ENCODE measurements at places on chromosomes 7 and 10. TPM values are rescaled to one million over a fixed set of nuclear protein-coding genes. Genes with fewer than 3 reads are reported as not detected.

DNA sequence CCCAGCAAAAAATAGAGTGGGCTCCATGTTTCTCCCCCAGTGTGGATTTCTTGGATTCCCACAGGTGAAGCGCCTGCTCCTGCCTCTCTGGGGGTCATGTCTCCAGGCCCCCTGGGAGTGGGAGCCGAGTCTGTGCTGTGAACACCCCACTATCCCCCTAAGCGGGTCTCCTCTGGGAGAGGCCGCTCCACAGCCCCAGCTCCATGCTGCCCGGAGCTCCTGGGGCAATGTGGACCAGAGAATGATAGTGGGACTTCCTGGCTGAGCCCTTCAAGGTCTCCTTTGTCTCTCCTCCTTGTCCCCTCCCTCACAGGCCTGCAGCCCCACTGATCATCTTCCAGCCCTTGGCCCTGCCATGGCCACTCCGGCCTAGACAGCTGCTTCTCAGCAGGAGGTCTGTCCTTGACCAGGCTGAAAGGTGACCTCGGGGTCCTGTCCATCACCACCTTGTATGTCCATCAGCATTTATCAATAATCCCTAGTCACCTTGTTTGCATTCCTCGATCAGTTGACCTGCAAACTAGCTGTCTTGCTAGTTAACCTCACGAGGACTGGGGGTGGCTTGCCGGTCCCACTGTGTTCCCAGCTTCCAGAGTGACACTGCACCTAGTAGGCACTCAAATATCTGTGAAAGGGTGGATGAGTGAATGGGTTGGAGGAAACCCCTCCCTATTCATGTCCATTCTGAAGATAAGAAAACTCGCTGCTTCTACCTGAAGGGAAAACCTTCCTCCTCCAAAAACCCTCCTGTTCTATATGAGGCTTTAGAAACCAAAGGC is 776 bp upstream of the CALML3 start:
- DNase-seq = no peak
- H3K4me1 ChIP-seq = no peaks in the 10 kb centered on the region
- no peaks in the 10 kb centered on the region for H3K27me3 ChIP-seq
- H3K36me3 ChIP-seq = no peaks in the 10 kb centered on the region
- no peak overlapping the region for H3K4me3 ChIP-seq

DNA sequence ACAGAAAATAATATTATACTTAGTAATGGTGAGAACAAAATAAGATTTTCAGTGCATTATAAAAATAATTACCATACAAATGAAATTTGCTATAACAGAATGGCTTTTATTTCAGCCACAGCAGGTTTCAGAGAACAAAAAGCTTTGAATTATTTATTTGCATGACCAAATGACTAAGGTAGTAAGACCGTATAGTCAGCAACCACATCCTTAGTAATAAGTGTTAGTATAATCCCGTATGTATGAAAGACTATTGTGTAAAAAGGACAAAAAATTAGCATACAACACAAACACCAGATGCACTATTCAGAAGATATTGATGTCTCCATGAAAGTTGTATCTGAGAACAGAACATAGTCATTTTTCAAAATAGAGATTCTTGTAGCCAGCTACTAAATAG is 12.2 kb downstream of the PDZD8 start:
- no peaks in the 10 kb centered on the region for H3K4me1 ChIP-seq
- DNase-seq = no peak
- no peak overlapping the region for H3K4me3 ChIP-seq
- no peak overlapping the region for H3K27ac ChIP-seq

NEBL gene
- total RNA-seq = 1.5 TPM

- H3K27ac ChIP-seq = no peak overlapping the region
- H3K4me3 ChIP-seq = no peak overlapping the region
- no peaks in the 10 kb centered on the region for H3K4me1 ChIP-seq
- H3K27me3 ChIP-seq = no peaks in the 10 kb centered on the region
- H3K36me3 ChIP-seq = no peaks in the 10 kb centered on the region
Measured at GRCh38 chr10:132865851-132866600, 76.3 kb downstream of the CFAP46 start.

TMEM236 gene
- total RNA-seq = 0.20 TPM

- no peak overlapping the region for H3K27ac ChIP-seq
- no peaks in the 10 kb centered on the region for H3K27me3 ChIP-seq
- H3K4me3 ChIP-seq = no peak overlapping the region
- H3K36me3 ChIP-seq = peaks cover 2% of the 10 kb centered on the region
Measured at GRCh38 chr7:19705663-19706062, 3.2 kb downstream of the POLR1F start.

DNA sequence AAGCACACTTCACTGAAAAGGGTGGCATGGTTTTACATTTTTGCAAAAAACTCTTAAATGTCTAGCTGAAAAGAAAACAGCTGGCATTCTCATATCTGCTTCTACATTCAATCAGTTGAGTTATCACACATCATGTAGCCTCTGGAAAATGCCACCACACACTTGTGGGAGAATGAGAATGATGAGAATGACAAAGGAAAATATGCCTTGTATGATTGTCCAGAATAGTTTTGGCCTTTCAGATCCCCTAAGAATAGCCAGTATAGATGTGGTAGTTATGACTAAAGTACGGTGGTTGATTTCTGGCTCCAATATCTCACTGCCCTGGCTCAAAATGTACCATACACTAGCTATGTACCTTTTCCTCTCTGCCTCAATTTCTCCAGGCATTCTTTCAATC is 30.2 kb upstream of the FRMD4A start:
- no peaks in the 10 kb centered on the region for H3K27me3 ChIP-seq
- no peak for DNase-seq
- no peak overlapping the region for H3K27ac ChIP-seq

- DNase-seq = no peak
- no peak overlapping the region for H3K4me3 ChIP-seq
- no peak overlapping the region for H3K27ac ChIP-seq
- H3K36me3 ChIP-seq = no peaks in the 10 kb centered on the region
- no peaks in the 10 kb centered on the region for H3K4me1 ChIP-seq
Measured at GRCh38 chr10:21363092-21363730, 162.3 kb downstream of the SKIDA1 start.

GRCh38 chr7:6306471-6306870 is 34.0 kb upstream of the CYTH3 start:
- no peak overlapping the region for H3K4me3 ChIP-seq
- H3K4me1 ChIP-seq = no peaks in the 10 kb centered on the region
- DNase-seq = no peak
- H3K27ac ChIP-seq = no peak overlapping the region

DNA sequence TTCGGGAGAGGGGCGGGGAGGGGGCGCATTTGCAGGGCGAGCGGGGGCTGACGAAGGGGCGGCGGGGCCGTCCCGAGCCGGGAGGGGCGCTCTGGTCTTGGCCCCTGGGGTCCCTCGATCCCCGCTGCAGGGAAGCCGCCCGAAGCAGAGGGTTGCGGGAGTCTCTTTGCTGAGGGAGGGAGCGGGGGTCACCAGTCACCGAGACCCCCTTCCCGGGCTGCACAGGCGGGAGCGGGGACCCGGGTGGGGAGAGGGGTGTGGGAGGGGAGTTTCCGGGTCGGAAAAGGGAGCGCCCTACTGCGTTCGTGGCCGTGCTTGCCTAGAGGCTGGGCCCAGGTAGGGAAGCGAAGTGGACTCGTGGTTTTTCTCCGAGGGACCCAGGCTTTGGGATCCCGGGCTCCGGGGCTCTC is 422 bp downstream of the AP1S1 start:
- no peaks in the 10 kb centered on the region for H3K27me3 ChIP-seq
- no peaks in the 10 kb centered on the region for H3K4me1 ChIP-seq
- DNase-seq = no peak
- H3K27ac ChIP-seq = no peak overlapping the region
- H3K36me3 ChIP-seq = no peaks in the 10 kb centered on the region

- no peaks in the 10 kb centered on the region for H3K27me3 ChIP-seq
- DNase-seq = no peak
- H3K36me3 ChIP-seq = no peaks in the 10 kb centered on the region
- peaks cover 7% of the 10 kb centered on the region for H3K4me1 ChIP-seq
Measured at GRCh38 chr7:155007947-155008346, 5.0 kb upstream of the PAXIP1 start.

- peaks cover 16% of the 10 kb centered on the region for H3K27me3 ChIP-seq
- H3K36me3 ChIP-seq = no peaks in the 10 kb centered on the region
- peaks cover 15% of the 10 kb centered on the region for H3K4me1 ChIP-seq
- peak overlapping the region; percentile 74 for H3K27ac ChIP-seq
- peak overlapping the region; percentile 81 for H3K4me3 ChIP-seq
- peak; percentile 42 for DNase-seq
Measured at GRCh38 chr7:92835851-92836488, 403 bp downstream of the CDK6 start.

DNA sequence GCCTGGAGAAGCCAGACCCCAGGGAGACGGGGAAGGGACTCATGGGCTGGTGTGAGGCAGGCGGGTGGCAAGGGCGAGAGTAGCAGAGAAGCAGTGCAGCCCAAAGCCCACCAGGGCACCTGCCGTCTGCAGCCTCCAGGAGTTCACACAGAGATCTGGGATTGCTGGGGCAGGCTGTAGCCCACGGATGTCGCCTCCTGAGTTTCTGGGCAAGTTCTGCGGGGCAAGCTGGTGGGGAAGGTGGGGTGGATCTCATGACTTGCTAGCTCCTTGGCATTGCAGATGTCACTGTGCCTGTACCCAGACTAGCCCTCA is 6.0 kb downstream of the ADCK2 start:
- H3K27ac ChIP-seq = no peak overlapping the region
- no peak overlapping the region for H3K4me3 ChIP-seq
- peaks cover 21% of the 10 kb centered on the region for H3K4me1 ChIP-seq
- DNase-seq = no peak

- no peaks in the 10 kb centered on the region for H3K36me3 ChIP-seq
- no peak overlapping the region for H3K4me3 ChIP-seq
- H3K27me3 ChIP-seq = no peaks in the 10 kb centered on the region
- H3K27ac ChIP-seq = no peak overlapping the region
Measured at GRCh38 chr10:48511875-48512231, 93.0 kb downstream of the ARHGAP22 start.

DNA sequence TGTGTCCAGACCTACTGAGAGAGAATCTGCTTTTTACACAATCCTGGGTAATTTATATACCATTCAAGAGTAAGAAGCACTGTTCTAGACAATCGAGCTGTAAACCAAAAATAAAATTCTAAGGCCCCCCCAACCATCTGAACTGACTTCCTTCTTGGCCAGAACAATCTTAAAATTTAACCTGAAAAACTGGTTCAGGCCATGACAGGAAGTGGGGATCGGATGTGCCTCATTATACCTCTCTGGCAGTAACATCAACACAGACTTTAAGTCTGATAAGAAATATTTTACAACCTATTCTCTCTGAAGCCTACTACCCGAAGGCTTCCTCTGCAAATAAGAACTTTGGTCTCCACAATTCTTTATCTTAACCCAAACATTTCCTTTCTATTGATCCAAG is 75.2 kb upstream of the KIF5B start:
- H3K27me3 ChIP-seq = peaks cover 3% of the 10 kb centered on the region
- no peaks in the 10 kb centered on the region for H3K36me3 ChIP-seq
- no peak for DNase-seq
- no peak overlapping the region for H3K4me3 ChIP-seq

- H3K27ac ChIP-seq = no peak overlapping the region
- H3K4me1 ChIP-seq = no peaks in the 10 kb centered on the region
- H3K27me3 ChIP-seq = no peaks in the 10 kb centered on the region
- no peaks in the 10 kb centered on the region for H3K36me3 ChIP-seq
- H3K4me3 ChIP-seq = no peak overlapping the region
Measured at GRCh38 chr10:122854648-122855047, 9.0 kb upstream of the CUZD1 start.

All from psoas muscle (tissue), 8 donors.